Amygdala (tissue), 56 donors: ENCODE measurements at places on chromosomes 4 and X.

DNA sequence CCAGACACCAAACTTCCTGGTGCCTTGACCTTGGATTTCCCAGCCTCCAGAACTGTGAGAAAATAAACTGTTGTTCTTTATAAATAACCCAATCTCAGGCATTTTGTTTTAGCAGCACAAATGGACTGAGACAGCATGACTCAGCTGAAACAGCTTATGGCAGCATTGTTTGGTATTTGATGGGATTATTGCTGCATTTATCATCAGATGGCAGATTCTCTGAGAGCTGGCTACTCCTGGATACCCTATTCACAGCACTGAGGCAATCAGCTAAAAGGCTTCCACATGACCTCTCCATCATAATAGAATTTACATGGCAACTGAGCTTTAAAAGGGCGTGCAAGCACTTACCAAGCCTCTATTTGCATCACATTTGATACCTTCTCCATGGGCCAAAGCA lies 623.1 kb upstream of the CPEB2 start:
- no peak for DNase-seq

DNA sequence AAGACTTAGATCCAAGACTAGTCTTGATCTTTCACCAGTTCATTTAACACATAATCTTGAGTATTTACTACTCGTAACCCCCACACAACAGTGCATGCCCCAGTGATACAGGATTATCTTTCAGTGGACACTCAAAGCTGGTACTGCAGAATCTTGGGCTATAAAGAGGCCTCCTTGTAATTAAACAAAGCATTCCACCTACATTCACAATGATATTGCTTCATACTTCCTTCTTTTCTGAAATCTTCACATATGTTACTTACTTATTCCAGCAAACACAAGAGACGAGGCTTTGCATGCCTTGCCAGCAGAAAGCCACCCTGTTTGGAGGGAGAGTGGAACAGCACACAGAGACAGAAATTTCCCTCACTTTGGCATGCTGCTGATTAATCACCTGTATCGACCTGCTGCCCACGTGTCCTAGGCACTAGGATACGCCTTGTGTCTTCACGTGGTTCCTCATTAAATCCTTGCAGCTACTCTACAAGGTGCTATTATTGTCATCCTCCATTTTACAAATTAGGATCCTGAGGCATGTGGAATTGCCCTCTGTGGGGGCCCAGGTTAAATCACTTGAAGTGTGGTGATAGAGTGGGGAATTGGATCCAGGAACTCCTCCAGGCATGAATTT lies 77.3 kb downstream of the FAM184B start:
- no peak for DNase-seq

DNA sequence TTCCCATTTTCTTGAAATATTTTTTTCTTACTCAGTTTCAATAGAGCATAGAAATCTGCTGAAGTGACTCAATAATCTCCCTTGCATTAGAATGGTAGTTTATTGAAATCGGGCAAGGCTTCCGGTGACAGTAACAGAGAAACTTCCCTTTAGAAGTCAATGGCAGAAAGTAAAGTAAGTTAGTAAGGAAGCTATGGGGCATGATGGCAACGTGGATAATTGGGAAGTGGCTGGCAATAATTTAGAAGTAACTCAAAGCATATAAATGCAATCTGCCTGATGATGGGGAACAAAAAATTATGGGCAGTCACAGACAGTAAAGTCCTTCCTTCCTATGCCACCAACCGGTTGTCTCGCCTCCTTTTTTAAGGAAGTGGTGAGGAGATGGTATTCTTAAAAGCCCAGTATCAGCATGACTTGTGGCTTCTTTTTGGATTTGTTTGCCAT lies 7.6 kb downstream of the CYBB start:
- DNase-seq, result no peak

DNA sequence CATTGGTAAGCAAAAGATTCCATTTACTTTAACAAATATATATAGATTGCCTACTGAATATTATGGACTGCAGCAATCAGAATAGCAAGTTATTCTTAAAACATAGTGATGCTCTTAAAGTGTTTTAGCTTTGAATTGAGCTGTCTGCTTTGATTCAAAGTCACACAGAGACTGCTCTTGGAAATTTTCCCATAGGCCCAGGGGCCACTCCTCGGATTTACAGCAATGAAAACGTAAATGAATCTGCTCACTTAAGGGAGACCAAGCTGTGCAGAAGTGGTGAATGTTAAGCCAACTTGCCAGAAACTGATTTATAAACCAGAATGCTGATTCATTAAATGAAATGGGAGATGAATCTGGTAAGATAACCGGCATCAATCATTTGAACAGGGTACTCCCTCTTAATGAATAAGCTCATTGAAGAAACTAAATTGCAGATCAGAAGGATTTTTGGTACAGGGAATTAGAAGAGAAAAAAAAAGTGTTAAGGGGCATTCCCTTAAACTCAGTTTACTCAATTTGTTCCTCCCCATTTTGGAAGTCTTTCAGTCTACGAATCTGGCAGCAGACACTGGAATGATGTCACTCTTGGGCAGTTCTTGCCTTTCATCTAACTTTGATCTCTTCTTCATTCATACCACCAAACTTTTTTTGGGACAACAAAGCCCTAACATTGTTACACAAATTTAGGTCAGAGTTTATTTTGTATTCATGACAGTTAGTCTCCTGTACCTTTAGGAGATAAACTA lies 363.3 kb upstream of the MAGEB2 start:
- no peak for DNase-seq

- no peak for DNase-seq
Observed at GRCh38 chrX:64976673-64977040, 407 bp upstream of the ZC4H2 start.

DNA sequence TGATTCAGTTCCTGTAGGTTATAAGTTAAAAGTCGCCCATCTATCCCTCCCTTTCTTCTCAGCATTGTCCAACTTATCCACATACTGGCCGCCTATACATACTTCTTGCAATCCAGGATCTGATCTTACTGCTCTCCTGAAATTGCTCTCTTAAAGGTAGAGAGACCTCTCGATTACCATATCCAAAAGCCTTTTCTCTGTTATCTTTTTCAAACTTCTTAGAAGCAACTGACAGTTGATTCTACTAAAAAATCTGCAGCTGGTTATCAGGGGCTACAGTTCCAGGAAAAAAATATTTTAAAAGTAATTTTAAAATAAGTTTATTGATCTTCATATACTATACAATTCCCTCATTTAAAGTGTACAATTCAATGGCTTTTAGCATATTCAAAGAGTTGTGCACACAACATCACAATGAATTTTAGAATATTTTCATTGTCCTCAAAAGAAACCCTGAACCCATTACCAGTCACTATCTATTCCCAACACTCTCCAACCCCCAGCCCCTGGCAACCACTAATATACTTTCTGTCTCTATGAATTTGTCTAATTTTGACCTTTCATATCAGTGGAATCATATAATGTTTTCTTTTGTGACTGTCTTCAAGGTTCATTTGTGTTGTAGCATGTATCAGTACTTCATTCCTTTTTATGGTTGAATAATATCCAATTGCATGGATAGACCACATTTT lies 102.0 kb downstream of the HDAC8 start:
- DNase-seq, result no peak

- no peak for DNase-seq
Observed at GRCh38 chr4:149120331-149121022, 678.3 kb upstream of the NR3C2 start.

DNA sequence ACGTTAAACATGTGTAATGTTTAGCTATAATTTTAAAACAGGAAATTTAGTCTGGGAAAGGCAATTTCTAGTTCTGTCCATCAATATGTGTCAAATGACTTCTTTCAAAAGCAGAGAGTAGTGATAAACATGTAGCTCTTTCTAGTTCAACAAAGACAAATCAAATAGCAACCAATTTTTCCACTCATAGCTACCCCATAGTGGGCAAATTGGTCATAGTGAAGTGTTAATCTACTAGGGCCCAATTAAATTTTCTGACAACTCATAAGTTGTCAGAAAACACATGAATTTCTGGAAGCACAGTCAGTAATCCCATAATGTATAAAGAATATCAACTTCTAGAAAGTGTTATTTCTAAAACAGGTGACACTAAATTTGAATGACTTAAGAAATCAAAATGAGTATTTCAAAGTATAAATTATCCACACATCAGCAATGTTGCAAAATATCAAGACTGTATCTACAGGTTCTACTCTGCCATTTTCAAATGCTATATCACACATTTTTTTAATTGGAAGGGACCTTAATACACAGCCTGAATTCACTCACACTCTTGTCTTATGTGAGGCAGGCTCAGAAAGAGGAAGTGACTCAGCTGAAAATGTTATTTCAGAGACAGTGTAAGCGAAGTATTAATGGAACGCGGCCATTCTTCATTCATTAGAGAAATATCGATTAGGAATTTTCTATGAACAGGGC lies 7.7 kb downstream of the OCIAD2 start:
- DNase-seq, result no peak

DNA sequence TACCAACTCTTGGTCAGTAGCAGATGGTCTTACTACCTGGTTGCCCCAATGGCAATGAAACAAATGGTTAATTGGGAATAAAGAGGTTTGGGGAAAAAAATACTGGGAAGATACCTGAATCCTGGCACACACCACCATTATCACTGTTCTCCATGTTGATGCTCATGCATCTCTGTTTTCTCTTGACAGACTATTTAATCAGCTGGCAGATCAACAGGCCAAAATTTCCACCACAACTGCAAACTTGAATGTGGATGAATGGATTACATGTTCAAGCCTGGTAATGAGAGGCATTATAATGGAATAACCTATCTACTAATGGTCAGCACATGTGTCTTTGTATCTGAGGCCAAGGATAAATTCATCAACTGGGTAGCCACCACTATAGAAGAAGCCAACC lies 45.7 kb downstream of the ZNF721 start:
- no peak for DNase-seq

DNA sequence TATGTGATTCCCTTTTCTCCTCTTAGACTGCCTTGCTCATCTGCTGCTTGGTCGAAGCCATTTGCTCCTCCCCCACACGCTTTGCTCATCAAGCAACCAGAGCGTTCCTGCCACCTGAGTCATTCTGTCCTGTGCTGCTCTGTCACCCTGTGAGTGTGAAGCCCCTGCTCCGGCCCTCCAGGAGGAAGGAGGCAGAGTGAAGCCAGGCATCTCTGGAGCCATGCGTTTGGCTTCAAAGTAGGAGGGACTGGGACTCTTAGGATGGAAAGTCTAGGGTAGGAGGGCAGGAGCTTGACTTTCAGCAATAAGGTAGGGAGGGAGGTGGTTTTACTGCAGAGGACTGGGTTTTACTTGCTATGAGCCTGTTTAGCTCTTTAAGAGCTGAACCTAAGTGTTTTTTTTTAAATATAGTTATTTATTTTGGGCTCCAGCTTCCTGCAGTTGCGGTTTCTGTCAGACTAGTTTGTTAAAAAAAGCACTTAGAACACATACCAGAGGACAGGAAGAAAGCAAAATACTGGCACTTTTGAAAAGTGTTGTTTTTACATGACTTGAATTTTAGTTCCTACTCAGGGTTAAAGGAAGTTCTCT lies 63.6 kb downstream of the SPINK2 start:
- peak; percentile 16 for DNase-seq

DNA sequence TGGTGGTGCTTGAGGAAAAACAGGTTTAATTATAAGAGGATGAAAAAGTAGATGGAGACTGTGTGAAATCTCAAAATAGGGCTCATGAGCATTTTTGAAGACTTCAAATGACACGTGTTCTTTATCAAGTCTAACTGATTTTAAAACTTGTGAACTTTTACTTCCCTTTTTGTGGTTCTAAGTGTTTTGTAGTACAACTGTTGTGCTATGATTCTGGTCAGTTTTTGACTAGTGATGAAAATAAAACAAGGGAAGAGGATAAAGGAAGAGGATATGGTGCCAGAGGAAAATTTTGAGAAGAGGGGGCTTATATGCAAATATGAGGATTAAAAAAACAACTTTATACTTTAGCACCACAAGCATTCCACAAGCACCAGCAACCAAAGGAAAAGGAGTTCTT lies 644.0 kb downstream of the RPA4 start:
- no peak for DNase-seq

DNA sequence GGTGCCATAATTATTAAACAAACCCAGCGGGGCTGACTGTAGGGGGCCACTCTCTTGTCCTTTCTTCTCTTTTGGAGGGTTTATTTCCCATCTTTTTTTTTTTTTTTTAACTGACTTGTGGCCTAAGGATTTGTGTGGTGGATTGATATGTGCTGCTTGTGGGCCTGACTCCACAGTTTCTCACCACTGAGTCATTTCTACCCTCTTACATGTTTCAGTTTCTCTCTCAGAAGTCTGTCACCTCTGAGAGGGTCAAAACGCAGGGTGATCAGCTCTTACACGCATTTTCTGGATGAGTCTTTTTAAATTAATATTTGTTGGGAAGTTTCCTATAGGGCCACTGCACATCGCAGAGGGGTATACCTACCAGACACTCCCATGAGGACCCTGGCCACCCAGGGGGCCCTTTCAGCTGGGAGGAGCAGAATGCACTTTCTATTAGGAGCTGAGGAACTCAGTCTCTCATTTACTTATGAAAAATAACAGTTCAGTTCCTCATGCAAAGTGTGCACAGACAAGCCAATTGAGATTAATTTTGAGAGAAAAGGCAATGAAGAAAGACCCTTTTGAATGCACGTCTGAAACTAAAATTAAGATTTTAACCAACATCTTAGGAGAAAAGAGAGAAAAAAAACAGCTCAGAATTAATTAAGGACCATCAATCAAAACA lies 407.9 kb downstream of the TECRL start:
- no peak for DNase-seq

- no peak for DNase-seq
Observed at GRCh38 chr4:40621592-40622512, 7.8 kb downstream of the RBM47 start.

GRCh38 chr4:54440394-54441136 lies 211.5 kb downstream of the PDGFRA start:
- DNase-seq, result peak; percentile 2

- no peak for DNase-seq
Observed at GRCh38 chrX:109855501-109855900, 122.4 kb upstream of the ACSL4 start.

GRCh38 chr4:118265312-118266144 lies 87.3 kb downstream of the PRSS12 start:
- DNase-seq, result no peak

- no peak for DNase-seq
Observed at GRCh38 chr4:14888790-14889572, 113.3 kb upstream of the CPEB2 start.

- DNase-seq, result no peak
Observed at GRCh38 chr4:102525097-102525496, 23.9 kb downstream of the NFKB1 start.

- DNase-seq, result no peak
Observed at GRCh38 chrX:24203072-24203808, 53.7 kb downstream of the ZFX start.

DNA sequence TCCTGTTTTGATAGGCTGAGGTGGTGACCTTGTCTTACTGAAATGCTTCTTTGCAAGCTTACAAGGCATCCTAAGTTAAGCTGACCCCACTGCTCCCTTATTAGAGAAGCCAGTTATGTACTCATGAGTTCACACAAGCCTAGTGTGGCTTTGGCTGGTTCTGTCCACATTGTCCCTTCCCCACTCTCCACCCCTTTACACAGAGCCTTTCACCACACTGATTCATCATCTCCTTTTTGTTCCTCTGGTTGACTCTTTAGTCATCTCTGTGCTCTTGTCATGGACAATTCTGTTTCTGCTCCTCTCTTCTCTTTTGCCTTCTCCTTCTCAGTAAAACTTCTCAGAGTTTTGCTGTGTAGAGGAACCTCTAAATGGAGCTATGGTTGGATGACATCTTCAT lies 4.9 kb downstream of the CHRNA9 start:
- DNase-seq, result no peak
